ENCODE measurements at places on chromosomes 1 and 21.

- DNase-seq: no peak
These were observed 214.6 kb downstream of the DUSP10 start for GRCh38 chr1:221527302-221527701.

DNA sequence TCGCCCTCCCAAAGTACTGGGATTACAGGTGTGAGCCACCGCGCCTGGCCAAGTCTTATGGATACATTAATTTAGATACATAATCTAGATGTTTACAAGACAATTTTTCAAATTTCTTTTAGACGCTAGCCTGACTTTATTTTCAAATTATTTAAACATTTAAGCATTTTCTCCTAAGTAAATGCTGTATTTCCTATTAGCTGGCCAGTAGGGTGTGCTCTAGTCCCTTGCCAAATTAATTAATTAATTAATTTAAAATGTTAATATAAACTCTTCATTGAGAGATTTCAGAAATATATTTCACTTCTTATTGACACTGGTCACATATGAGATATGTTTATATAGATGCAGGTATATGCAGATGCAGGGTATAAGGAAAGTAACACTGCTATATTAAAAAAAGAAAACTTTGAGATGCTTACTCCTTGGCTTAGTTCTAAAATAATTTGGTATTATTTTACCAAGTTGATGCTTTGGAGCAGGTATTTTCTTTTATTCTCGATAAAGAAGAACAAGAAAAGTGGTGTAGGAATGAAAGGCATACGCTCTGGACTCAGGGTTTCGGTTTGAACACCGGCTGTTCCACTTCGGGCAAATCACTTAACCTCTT is 5.2 kb upstream of the ERRFI1 start:
- DNase-seq: peak; percentile 53

DNA sequence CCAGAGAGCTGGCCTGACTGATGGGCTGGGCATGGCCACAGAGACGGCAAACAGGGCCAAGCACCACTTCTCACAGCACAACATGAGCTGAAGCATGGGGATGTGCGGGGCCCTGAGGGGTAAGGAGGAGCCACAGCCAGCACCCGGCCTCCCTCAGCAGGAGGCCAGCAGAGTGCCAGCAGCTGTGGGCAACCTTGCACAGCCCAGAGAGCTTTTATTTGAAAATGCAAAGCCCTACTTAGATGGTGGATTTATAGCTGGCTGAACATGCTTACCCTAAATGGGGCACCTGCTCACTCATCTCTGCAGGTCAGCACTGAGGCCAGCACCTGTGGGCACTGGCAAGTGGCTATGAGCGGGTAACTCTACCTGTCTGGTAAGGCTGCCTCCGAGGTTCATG is 44.1 kb downstream of the SLC66A1 start:
- no peak for DNase-seq

DNA sequence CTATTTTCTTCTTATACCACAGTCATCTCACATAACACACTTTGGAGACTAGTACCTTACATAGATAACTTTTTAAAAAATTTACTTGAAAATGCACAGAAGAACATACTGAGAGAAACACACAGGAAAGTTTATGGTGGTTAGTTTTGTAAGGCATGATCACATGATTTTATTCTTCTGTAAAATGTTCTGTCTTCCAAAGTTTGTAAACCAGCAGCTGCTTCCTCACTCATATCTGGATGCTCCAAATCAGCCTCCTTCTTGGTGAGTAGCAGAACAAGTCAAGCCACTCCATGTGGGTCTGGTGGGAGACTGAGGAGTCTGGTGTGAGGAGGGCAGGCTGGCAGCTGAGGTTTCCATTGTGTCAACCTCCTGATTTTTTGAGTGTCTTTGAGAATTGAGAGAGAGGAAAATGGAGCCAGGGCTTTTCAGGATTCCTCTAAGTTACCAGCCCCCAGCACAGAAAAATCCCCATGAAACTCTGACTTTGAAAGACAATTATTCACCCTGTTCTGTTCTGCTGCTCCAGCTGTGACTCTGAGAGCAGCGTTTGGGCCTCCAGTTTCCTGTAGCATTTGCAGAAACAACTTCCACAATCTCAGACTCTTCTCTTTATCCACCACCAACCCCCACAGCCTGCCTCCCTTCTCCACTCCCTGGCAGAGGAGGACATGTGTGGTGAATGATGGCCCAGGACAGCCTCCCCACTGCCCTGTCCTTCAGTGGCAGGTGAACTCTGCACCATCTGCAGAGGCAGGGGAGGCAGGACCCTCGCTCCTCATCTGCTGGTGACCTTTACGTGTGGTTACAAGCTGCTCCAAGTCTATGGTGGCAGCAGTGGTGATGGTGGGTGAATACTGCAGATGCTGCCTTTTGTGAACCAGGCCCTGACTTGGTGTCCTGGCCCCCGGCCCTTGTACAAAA is 82.3 kb downstream of the FCRL5 start:
- DNase-seq: no peak

DNA sequence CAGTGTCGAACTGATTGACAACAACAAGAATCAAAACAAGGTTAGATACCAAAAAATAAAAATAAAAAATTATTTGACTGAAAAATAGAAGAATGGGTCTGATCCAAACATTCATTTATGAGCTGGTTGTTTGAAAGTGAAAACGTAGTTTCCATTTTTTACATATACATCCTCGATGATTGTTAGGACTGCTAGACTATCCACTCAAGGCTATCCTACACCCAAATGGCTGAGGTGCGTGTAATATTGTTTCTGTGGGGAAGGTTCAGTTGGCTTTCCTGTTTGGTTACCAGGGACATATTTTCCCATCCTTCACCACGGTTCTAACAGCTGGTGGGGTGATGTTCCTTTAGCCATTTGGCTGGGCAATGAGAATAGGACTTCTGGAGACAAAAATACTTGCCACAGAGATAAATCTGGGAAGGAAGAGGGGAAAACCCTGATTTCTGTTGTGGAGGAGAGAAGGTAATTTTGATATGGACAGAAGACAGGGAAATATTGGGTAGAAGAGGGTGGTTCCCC is 66.3 kb downstream of the MAP3K7CL start:
- no peak for DNase-seq

- no peak for DNase-seq
These were observed 58.9 kb downstream of the COL18A1 start for GRCh38 chr21:45463871-45464270.

DNA sequence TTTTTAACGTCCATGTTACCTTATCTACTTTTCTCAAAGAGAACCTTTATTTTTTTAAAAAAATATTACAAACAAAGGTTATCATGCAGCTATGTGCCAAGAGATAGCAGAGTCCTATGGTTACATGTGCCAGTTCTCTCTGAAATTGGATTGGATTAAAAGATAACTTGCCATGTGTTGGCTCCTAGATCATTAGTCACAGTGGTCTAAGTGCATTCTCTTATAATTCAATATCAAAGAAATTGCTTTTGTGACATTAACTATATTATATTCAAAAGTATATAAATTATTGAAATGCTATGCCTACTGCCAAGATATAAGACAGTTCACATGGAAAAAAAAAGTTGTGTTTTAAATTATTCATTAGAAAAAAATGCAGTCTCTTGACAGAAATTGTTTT is 494.2 kb downstream of the NEGR1 start:
- DNase-seq: peak; percentile 61

- DNase-seq: no peak
These were observed 9.6 kb downstream of the STUM start for GRCh38 chr1:226558036-226558650.

- no peak for DNase-seq
These were observed 182.0 kb downstream of the PLA2G4A start for GRCh38 chr1:187010571-187011309.

- DNase-seq: no peak
These were observed 23.2 kb downstream of the CACNA1S start for GRCh38 chr1:201088901-201089525.

- no peak for DNase-seq
These were observed 108.8 kb downstream of the TGFBR3 start for GRCh38 chr1:91777196-91777595.

GRCh38 chr1:183905508-183906113 is 100.7 kb downstream of the RGL1 start:
- DNase-seq: no peak

GRCh38 chr1:218525451-218526197 is 180.5 kb downstream of the TGFB2 start:
- no peak for DNase-seq

DNA sequence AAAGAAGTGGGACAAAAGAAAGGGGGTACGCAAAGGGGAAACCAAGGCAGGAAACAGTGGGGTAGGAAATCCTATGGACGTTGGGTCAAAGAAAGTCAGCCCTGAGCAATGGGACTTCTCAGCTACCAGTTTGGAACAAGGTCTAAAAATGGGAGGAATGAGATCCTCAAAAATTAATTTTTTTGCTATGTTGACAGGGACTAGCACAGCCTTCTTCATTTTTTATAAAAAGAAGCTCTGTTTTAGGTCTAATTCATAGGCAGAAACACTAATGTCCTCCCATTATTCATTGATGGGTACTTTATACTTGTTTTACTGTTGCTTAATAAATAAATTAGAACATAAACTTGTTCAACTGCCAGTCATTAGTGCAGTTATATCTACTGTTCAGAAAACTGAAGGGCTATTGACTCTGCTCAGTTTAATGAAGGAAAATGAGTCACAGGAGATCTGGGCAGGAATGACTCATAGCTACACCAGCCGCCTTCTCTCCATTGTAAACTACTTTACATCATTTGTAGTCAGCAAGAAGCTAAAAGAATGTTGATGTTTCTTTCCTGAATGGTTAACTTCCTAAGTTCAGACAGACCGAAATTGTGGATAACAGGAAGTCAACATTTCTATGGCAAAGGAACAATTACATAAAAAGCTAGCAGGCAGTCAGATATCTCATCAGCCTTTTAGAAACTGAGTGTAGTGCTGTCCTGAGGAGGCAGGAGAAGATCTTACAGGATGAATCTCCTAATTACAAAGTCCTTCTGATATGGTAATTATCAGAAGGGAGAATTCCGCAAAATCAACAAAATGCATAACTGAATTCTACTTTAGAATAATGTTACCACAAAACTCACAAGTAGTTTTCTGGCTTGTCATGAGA is 356.4 kb upstream of the PKN2 start:
- DNase-seq: no peak

- peak; percentile 64 for DNase-seq
These were observed 19.4 kb downstream of the SESN2 start for GRCh38 chr1:28278763-28279162.

GRCh38 chr1:176122282-176122681 is 84.8 kb downstream of the COP1 start:
- no peak for DNase-seq

DNA sequence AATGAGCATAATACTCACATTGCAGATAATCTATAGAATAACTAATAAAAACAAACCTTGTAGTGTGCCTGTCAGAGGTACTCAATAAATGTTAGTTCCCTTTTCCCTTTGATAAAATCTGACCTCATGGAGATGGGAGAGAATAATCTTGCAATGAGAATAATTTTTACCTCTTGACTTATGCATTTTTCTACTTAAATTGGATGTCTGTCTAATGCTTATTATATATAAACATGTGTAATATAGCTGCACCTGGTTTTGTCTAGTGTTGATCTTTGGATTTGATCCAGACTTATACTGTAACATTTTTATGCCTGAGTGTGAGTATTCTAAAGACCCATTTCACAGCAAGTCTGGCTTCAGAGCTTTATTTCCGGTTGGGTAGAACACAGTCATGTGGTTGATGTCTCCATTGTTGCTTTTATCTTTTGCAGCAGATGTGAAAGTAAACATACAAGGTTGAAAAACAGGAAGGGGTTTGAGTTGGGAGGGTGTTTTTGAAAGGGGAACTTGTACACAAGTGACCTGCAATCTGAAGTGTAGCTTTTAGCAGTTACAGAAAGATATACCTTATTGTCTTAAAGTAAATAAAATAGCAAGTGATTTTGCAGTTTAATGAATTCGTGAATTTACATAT is 12.4 kb downstream of the EPB41 start:
- peak; percentile 94 for DNase-seq

DNA sequence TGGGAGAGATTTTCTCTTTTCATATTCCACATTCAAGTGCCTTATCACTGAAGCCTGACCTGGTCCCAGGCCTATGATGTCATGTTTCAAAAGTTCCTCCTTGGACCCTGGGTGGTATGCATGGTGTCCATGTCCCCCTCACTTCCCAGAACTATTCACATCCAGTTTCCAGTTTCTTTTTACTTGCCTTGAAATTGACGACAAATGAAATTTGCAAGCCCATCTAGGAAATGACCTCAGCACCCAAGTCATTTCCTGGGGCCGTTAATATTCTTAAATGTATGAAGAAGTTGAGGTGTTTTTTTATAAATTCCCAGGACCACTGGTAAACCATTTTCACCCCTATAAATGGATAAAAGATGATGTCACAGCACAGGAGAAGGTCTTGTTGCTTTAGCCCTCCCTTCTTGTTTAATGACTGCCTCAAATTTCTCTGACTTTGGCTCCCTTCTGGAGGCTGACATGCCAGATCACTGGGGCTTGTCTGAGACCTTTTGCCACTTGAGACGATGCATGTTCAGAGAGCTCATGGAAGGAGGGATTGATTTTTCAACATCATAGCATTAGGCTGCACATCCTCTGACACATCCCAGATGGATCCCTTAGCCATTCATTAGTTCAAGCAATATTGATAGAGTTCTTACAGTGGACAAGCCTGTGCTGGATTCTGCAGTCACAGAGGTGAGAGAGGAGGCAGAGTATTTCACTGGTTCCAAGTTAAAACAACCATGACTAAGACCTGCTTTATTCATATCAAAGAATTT is 221.3 kb downstream of the PLPP3 start:
- no peak for DNase-seq

GRCh38 chr1:162019006-162019405 is 4.7 kb downstream of the OLFML2B start:
- peak; percentile 88 for DNase-seq

- DNase-seq: no peak
These were observed 92.3 kb upstream of the ACTL8 start for GRCh38 chr1:17662786-17663185.

GRCh38 chr1:69638673-69639072 is 71.0 kb downstream of the LRRC7 start:
- no peak for DNase-seq

DNA sequence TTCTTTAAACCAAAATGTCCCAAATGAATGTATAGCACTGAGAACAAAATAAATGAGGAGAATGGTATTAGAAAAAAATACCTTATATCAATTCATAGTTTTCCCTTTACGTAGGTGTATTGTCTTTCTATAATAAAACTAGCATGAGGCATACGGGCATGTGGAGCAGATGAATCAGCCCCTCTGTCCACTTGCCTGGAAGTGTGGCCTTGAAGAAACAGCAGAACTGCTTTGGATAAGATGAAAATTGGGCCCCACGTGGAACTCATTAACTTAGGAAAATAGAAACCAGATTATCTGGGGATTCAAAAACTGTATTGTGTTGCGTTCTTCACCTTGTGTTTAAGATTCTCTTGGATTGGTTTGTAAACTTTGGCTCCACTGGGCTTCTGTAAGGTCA is 356.8 kb upstream of the B3GALT2 start:
- no peak for DNase-seq

DNA sequence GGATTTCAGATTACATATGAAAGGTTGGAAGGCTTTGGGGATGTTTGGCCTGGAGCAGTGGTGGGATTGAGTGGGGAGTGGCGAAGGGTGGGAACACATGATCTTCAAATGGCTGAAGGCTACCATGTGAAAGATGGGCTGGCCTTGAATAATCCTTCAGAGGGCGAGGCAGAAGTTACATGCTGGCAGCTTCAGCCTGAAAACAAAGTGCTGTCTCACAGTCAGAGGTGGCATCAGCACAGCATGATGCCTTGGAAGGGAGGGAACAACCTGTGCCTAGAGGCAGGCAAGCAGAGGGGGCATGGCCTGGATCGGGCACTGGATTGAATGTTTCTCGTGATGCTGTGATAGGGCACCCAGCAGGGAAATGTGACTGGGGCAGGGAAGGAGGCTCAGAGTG is 130.8 kb downstream of the BEND5 start:
- no peak for DNase-seq

- DNase-seq: no peak
These were observed 70.7 kb downstream of the DEGS1 start for GRCh38 chr1:224253721-224254120.

Measured in hematopoietic multipotent progenitor cell treated with erythropoietin and hydrocortisone succinate and interleukin-3 and kit ligand, for 8 days (in vitro differentiated cells).